ENCODE measurements at places on chromosomes 3 and 15. TPM values are rescaled to one million over a fixed set of nuclear protein-coding genes. Genes with fewer than 3 reads are reported as not detected.

- DNase-seq, result peak; percentile 92
These were observed at the start of gene SLC25A38 for GRCh38 chr3:39383045-39383880. TSS of gene SLC25A38 (plus strand) at chr3:39383370. CDS start at chr3:39383725, 355 bp downstream.

DNA sequence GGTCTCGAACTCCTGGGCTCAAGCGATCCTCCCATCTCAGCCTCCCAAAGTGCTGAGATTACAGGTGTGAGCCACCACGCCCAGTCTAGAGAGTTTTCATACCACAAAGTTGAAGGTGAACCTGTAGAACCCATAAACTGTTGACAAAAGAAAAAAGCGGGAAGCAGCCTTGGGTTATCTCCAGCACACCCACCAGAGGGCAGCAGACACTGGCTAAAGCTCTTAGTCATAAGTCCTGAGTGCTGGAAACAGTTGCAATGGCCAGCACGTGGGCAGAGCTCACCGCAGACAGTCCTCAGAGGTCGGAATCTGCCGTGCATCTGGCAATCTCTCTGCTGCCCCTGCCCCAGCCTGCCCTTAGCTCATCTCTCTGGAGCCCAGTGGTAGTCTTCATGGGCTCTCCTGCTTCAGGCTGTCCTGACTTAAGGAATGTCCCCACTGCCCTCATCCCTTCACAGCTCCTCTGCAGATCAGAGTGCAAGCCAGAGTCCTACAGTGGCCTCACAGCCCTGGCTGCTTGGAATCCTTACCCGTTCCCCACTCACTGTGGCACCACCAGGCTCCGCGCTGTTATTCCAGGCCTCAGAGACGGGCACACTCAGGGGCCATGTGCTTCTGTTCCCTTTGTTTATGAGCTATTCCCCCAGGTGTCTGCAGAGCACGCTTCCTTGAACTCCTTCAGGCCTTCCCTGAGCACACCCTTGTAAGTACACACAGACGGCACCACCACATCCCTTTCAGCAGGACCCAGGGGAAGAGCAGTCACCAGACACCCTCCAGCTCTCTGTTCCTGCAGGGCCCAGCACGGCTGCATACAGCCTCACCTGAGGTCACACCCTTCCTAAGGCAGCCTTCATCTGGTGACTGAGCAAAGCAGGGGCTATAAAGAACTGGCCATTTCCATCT lies 8.8 kb upstream of the ELP6 start:
- DNase-seq, result peak; percentile 92

Gene ADCY5
- total RNA-seq, result 42.6 TPM

DNA sequence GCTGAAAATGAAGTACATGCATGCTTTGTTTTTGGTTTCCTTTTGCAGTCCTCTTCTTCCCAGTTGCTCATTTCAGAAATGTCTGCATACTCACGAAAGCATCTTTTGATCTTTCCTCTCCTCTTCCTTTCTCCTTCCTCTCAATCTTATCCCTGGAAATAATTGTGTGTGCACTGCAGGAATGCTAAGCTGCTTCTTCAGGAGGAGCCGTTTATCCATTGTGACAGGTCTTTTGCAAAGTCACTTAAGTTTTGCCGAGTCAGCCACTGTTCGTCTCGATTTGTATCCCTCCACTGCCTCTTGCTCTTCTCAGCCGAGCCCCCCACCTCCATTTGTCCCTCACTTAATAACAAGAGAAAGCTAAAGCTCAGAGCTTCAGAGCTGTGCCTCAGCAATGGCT lies 597.6 kb downstream of the AGBL1 start:
- no peak for DNase-seq

DNA sequence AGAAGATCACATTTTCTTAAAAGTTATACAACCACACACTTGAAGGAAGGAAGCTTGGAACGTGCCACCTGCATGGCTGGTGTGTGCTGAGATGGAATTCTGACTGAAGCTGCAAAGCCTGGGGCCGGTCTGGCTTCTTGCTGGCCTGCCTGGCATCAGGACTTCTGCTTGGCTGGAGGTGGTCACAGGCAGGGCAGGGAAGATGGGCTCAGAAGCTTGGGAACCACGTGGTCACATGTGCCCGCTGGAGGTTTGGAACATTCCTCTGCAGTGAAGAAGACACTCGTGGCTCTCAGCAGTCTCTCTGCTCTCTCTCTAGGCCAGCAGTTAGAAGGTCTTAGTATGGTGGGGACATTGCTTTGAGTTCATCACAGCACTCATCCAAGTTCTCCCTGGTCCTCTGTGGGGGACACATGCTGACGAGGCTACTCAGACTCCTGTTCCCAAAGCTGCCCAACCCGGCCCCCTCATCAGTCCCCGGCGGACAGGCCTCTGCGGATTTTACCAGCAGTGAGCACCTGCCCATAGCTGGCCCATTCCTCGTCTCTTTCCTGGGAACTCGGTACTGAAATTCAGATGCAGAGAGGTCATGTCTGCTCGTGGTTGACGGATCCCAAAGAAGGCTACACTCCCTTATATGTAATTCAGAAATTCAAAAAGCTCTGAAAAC lies 229.0 kb downstream of the ADAMTS17 start:
- peak; percentile 64 for DNase-seq

DNA sequence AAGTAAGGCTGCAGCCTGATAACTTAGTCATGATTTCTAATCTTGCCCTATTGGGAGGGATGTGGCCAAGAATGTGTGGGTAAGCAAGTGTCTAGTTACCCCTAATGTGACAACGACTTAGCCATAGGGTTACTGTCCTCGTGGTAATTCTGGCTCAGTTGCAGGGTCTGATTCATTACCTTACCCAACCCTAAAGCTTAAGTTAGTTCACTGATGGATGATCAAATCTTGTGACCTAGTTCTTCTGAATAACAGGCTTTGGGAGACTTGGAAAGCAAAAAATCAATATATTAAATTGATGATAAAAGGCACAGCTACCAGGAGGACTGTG lies 1.6 kb upstream of the INTS14 start:
- DNase-seq, result no peak

GRCh38 chr15:28881170-28881569 lies 4.6 kb upstream of the APBA2 start:
- DNase-seq, result no peak

DNA sequence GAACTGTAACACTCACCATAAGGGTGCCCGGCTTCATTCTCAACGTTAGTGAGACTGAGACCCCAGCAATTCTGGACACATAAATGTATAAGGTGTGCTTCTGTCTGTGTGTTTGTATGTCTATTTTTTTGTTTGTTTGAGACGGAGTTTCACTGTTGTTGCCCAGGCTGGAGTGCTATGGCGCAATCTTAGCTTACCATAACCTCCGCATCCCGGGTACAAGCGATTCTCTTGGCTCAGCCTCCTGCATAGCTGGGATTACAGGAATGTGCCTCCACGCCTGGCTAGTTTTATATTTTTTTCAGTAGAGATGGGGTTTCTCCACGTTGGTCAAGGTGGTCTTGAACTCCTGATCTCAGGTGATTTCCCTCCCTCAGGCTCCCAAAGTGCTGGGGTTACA lies 43.3 kb upstream of the C2CD4B start:
- no peak for DNase-seq

GRCh38 chr15:32959077-32959476 lies 235.4 kb downstream of the FMN1 start:
- DNase-seq, result no peak

- DNase-seq, result no peak
These were observed 97.7 kb upstream of the P2RY1 start for GRCh38 chr3:152737021-152737908.

GRCh38 chr15:47529241-47529640 lies 188.1 kb upstream of the SEMA6D start:
- DNase-seq, result no peak

- no peak for DNase-seq
These were observed 71.5 kb downstream of the DHX30 start for GRCh38 chr3:47874438-47874837.

DNA sequence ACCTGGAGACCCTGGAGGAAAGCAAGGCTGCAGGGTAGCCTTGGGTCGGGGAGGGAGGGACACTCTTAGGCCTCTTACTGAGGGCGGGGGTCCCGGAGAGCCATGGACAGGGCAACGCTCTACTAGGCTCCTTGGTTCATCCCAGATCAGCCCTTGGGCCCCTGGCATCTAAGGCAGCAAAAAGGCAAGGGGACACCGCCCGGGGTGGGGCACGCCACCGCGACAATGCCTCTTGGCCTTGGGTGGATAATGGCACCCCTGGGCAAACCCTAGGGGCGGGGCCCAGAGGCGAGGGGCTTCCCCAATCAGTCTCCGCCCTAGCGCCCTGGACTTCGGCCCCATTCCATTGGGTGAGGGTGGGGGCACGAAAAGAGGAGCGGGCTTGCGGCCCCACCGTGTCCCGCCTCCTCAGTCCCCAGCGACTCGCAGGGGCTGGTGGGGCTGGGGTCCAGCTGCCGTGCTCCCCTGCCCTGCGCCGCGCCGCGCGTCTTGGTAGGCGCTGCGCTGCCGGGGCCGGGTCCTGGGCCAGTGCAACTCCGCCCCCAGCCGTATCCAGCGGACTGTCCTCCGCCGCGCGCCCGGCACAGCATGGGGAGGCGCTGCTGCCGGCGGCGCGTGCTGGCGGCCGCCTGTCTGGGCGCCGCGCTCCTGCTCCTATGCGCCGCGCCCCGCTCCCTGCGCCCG lies at the start of gene CHST13:
CHST13 (plus strand) TSS at position 411 of the 684 bp plus-strand sequence; CDS start at position 589, 178 bp downstream.
- peak; percentile 91 for DNase-seq

Gene PXK
- total RNA-seq, result 22.5 TPM

- no peak for DNase-seq
These were observed 125.4 kb downstream of the ULK4 start for GRCh38 chr3:41836360-41837134.

GRCh38 chr3:56573501-56573900 lies 16.5 kb downstream of the CCDC66 start:
- no peak for DNase-seq

DNA sequence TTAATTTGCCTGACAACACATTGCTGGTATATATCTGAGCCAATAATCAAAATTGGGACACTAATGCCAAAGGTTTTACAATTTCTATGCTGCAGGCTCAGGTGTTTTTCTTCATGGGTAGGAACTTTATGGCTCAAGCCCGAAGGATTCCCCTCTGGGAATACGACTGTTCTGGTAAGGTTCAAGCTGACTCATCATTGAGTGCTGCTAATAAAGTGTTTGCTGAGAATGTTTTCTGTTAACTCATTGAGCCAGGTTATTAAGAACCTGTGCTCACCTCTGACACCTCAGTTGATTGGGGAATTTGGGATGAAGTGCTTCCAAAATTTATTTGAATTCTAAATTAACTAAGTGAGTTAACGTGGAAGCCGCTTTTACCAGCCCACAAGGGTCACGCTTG lies 135.8 kb upstream of the CTDSPL start:
- no peak for DNase-seq

DNA sequence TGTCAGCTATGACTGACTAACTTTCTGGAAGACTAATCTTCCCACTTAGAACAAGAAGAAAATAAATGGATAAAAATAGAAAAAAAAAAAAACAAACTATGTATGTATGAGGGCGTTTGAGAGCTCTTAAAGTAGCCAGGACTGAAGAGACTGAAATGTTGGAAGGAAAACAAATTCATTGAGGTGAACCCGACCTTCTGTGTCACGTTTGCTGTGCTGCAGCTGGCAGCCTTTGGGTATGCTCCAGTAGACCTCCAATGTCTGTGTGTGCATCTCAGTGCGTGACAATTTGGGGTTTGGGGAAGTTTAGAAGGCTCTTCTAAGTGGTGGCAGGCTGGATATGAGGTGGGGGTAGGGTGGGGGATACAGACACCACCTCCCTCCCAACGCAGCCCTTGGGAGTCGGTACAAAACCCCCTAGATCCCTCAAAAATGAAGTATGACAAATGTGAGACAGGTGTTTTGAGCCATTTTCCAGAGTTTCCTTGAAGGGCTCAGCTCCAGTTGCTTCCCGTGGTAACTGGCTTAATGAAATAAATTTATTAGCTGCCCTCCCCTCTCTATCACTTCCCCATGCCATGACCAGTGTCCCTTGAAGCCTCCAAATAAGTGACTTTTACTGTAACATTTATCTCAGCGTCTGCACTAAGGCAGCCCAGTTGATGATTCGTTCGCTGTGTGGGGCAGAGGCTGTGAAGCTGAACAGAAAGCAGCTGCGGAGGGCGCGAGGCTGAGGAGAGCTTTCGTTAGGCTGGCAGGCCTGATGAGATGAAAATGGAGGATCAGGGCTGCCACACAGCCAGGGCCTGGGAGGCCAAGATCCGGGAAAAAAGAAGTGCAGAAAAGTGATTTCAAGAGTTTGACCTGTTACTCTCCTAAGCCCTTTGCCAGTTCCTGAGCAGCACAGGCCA lies 34.9 kb upstream of the GABRB3 start:
- DNase-seq, result no peak

GRCh38 chr3:123678108-123678511 lies 93.3 kb upstream of the HACD2 start:
- no peak for DNase-seq

DNA sequence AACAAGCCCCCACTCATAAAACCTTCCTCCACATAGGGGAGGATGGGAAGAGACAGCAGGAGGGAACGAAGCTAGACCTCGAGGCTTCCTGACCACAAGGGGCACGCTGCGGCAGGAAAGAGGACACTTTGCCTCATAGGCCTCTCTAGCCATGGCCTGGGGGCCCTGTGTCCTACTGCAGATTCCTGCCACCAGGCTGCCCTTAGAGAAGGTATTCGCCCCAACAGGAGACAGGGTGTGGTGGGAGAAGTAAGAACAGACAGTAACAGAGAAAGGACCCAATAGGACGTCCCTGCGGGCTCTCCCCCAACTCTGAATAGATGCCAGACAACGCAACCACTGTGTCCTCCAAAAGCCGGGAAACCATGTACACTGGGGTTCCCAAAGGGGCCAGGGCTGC lies 36.8 kb downstream of the ADCY5 start:
- DNase-seq, result no peak

GRCh38 chr15:42836251-42836650 lies 84.3 kb downstream of the TTBK2 start:
- no peak for DNase-seq

Gene AGBL1
- total RNA-seq, result not detected

DNA sequence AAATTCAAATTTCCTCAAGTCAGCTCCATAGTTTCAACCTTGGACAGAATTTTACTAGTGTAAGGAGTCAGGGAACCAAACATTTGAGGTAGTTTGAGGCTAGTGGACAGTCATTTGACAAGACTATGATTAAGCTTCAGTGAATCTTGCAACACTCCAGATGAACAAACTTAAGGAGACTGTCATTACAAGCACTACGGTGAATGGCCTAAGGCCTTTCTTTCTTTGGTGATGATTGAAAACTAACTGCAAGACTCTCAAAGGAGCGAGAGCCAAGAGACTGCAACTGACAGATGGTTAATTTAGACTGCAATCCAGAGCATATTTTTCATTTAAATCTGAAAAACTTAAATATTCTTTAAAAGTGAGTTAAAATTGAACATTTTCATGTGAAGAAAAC lies 272.3 kb upstream of the NECTIN3 start:
- DNase-seq, result no peak

DNA sequence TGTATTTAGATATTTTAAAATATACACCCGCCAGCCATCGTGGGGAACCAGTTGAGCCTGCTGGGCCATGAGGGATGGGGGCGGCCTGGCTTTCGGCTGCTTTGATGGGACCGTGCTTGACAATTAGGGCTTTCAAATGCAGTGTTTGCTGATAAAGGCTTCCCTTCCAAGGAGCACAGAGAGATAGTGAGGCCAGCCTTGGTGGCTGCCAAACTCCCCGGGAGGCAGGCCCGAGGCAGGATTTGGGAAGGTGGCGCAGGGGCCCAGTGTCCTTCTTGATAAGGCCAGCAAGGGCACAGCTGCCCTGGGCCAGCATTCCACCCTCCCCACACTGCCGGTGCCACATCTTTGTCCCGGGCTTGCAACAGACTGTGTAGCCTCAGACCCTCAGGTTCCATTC lies 75.6 kb downstream of the LINGO1 start:
- DNase-seq, result no peak

GRCh38 chr3:38996193-38996592 lies 55.6 kb downstream of the SCN11A start:
- DNase-seq, result no peak

- no peak for DNase-seq
These were observed 21.3 kb downstream of the VGLL3 start for GRCh38 chr3:86969500-86970189.

- DNase-seq, result peak; percentile 62
These were observed 62.2 kb upstream of the MRPS22 start for GRCh38 chr3:139281522-139282196.

Data from posterior vena cava (tissue), 2 donors.